Thoracic aorta (tissue), 2 donors: ENCODE measurements at places on chromosomes 13 and 19.

- DNase-seq, result peak; percentile 88
Observed at GRCh38 chr19:52397310-52398080, at the start of gene ZNF528. TSS of gene ZNF528 (plus strand) at chr19:52397849. CDS start at chr19:52402014, 4,165 bp downstream.

GRCh38 chr13:85278851-85279250 is 520.4 kb downstream of the SLITRK6 start:
- no peak for DNase-seq

- DNase-seq, result no peak
Observed at GRCh38 chr13:50375792-50376191, 360.5 kb downstream of the KCNRG start.

- DNase-seq, result no peak
Observed at GRCh38 chr19:2550431-2551171, 74.7 kb downstream of the GADD45B start.

- no peak for DNase-seq
Observed at GRCh38 chr19:8075158-8076074, 22.9 kb downstream of the CCL25 start.

DNA sequence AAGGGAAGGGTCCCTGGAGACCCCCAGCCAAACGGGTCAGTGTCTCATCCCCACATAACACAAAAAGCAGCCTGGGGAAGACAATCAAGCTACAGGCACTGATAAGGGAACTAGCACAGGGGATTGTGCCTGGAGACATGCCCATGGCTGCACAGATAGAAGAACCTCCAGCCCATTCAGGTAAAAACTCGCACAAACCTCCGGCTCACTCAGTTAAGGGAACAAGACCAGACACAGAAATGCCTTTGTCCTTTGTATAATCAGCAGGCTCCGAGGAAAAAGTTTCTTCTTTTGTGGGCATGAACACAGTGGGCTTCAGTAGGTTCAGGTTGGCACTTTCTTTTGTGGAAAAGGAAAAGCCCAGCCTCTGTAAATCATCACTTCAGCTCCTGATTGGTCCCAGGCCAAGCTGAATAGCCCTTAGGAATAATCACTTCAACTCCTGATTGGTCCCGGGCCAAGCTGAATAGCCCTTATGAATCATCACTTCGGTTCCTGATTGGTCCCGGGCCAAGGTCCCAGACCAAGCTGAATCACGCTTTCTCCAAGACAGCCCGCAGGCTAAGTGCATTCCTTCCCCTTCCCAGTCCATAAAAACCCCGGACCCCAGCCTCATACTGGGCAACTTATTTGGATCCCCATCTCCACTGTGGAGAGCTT is 5.0 kb upstream of the ZNF230 start:
- DNase-seq, result no peak

- DNase-seq, result no peak
Observed at GRCh38 chr13:104657196-104657595, 1591.0 kb upstream of the SLC10A2 start.

DNA sequence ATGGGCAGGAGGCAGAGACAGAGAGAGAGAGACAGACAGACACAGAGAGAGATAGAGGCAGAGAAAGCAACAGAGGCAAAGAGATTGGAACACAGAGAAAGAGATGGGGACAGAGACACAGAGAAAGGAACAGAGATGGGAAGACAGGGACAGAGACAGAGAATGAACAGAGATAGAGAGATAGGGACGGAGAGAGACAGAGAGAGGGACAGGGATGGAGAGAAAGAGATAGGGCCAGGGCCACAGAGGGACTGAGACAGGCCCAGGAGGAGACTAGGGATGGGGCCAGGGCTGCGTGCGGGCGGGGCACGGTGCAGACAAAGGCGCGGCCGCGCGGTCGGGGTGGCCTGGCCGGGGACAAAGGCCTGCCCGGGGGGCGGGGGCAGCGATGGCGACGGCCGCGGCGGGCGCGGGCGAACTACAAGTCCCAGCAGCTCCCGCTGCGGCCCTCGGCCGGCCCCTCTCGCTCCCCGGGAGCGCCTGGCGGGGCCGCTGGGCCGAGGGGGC is at the start of gene ZNF358:
Gene ZNF358, plus strand, starts transcription at position 459 of the 507 bp plus-strand sequence. CDS start 3,140 bp downstream, outside the sequence.
- peak; percentile 19 for DNase-seq

GRCh38 chr13:44089452-44089851 is 209.7 kb downstream of the LACC1 start:
- DNase-seq, result no peak

GRCh38 chr13:25080773-25081172 is 15.2 kb upstream of the PABPC3 start:
- DNase-seq, result no peak
